ENCODE measurements at places on chromosomes 5 and 9.

DNA sequence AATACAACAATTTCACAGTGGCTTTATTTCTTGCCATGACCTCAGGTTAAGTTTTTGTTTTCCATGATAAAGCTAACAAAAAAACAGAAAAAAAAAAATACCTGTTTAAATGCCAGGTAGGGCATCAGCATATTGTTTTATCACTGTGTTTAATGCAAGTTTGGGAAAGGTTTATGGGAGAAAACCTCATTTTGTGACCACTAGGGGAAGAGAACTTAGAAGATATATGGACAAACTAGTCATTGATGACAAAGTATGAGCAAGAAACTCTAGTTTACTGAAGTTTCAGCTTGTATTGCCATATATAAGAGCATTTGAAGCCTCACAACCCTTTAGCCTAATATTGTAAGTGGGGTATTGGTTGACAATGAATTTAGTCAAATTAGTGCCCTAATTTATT lies 1431.4 kb upstream of the CDH18 start:
- no peak for DNase-seq

DNA sequence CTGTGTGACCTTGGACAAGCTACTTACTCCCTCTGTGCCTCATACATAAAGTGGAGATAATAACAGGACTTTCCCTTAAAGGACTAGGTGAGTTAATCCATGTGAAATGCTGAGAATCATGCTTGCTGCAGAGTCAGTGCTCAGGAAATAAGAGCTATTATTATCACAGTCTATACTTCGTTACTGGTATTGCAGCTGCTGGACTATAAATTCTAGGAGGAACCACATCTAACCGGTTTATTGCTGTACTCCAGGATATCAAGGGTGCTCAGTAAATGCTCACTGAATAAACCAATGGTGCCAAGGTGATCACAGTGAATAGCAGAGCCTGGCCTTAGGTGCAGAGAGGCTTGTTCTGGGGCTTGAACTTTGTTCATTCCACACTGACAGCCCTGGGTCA lies 69.3 kb downstream of the HSPA4 start:
- no peak for DNase-seq

GRCh38 chr5:149466457-149466972 lies 84.7 kb downstream of the CSNK1A1 start:
- no peak for DNase-seq

DNA sequence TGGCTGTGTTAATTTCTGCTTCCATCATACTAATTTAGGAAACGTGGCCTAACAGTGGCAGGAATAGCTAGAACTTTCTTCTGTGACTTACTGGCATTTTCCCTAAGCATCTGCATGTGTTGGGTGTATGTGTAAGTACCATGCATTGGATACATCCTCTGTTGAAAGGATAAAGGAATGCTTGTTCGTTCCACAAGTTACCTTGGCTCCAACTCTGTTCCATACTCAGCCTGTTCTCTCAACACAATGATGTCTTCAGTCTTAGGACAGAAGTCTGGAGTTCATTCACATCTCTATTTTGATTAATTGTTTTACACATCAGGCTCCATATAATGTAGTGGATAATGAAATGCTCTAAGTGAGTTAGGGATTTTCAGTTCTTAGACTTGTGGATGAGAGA lies 190.1 kb upstream of the DMRT1 start:
- DNase-seq: no peak

DNA sequence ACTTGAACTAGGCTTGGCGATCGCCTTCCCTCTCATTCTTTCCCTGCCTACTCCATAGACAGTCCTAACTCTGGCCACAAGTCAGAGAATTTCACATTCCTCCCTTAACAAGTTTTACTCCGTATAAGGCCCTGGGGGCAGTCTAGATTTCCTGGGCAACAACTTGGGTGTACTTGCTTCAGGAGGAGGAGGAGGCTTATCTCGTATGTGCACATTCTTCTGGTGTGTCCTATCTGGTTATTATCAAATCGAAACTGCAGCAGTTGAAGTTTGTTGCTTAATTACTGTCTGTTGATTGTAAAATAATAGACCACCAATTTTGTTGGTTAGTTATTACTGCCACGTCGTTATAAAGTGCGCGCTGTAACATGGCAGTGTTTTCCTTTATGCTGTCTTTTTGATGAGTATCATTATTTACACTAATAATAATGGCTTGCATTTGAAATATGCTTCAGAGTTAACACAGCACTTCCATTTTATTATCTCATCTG lies 42.0 kb downstream of the PIP5K1B start:
- peak; percentile 19 for DNase-seq

GRCh38 chr9:92294297-92294676 lies 790 bp upstream of the IARS1 start:
- DNase-seq: peak; percentile 48

GRCh38 chr5:123937230-123937629 lies 425.3 kb downstream of the CSNK1G3 start:
- DNase-seq: no peak

DNA sequence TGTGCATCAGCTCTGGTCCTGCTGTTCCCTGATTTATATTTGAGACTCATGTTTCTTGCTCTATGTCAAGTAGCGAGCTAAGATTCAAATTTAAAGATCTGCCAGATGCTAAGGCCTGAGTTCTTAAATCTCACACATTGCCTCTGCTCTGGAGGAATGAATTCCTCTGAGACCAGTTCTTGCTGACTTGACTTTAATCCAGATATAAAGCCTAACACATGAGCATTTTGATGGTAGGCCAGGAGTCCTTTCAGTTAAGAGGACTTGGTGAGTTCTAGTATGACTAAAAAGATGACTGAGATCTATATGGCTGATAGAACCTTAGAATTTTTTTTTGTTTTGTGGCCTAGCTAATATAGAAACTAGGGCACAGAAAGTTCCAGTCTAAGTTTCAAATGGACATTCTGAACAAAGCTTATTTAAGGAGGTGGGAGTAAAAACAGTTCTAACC lies 1.3 kb upstream of the INIP start:
- no peak for DNase-seq

DNA sequence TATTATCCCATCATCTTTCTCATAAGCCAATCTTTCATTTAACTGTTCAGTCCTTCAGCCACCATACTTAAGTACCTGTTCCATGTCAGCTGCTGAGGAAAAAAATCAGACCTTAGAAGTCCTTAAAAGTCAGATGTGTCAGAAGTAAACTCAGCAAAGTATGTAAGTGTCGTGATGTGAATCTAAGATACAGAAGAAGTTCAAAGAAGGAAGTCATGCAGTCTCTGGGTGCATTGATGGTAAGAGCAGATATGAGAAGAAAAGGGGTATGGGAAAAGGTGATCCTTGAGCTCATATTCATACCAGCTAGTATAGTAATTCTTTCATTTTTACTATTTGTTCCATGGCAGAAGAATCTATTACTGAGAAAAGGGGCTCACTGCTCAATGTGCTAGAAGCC lies 259.4 kb upstream of the CD180 start:
- DNase-seq: no peak

DNA sequence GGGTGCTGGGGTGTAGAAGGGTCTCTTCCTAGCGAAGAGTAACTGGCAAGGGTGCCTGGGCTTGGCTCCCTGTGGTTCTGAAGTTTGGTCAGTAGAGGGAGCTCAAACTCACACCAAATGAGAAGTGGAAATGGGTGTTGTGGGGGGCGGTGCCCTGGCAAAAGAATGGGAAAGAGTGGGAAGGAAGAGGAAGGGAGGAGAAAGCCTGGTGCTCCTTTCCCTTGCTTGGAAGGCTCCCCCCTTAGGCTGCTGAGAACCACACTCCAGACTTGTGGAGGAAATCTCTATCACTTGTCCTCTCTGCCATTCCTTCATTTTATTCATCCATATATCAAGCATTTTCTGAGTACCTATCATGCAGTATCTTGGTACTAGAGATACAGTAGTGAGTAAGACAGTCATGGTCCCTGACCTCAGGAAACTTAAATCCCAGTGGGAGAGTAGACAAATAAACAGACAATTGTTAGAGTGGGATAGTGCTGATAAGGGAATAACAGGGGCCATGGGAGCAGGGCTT lies 13.0 kb downstream of the SLC4A9 start:
- peak; percentile 88 for DNase-seq

DNA sequence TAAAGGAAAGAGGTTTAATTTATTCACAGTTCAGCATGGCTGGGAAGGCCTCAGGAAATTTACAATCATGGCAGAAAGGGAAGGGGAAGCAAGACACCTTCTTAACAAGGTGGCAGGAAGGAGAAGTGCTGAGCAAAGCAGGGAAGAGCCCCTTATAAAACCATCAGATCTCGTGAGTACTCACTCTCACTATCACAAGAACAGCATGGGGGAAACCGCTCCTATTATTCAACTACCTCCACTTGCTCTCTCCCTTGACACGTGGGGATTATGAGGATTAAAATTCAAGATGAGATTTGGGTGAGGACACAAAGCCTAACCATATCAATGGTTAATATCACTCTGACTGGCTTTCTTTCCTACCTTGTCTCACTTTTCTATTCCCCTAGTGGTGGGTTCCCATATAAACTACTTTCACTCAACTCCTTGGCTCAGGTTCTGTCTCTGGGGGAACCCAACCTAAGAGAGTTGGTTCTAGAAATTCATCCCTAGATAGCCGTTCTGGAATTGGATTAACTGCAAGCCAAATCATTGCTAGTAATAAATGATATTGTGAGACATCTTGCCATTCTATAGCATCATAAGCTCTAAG lies 749.8 kb upstream of the GRAMD2B start:
- no peak for DNase-seq

GRCh38 chr5:87069974-87070608 lies 197.6 kb upstream of the RASA1 start:
- DNase-seq: peak; percentile 29

GRCh38 chr5:124519396-124519795 lies 227.0 kb downstream of the ZNF608 start:
- no peak for DNase-seq

DNA sequence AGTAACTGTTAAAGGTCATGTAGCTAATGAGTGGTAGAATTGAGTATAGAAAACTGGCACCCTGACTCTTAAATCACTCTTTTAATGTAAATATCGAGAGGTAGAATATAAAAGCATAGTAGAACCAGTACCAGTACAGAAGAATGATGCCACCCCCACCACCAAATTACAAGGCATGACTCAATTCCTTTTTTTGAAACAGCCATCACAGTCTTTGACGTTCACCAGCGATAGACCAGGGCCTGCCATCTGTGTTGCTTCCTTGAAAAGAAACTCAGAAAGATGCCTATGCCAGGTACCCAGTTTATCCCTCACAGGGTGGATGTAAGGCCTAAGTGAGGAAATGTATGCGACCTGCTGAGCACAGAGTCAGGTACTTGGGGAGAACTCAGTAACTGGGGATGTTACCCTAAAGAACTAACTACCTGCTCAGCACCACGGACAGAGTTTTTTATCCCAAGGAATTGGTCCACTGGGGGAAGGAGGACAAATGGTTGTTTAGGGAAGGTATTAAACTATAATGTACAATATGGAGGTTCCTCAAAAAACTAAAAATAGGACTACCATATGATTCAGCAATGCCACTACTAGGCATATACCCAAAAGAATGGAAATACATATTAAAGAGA lies 116.5 kb downstream of the BRINP1 start:
- DNase-seq: no peak

GRCh38 chr9:130042885-130043653 lies at the start of gene FNBP1:
Gene FNBP1 (minus strand): TSS chr9:130043189. CDS start chr9:130042975, 214 bp downstream.
- DNase-seq: peak; percentile 93

DNA sequence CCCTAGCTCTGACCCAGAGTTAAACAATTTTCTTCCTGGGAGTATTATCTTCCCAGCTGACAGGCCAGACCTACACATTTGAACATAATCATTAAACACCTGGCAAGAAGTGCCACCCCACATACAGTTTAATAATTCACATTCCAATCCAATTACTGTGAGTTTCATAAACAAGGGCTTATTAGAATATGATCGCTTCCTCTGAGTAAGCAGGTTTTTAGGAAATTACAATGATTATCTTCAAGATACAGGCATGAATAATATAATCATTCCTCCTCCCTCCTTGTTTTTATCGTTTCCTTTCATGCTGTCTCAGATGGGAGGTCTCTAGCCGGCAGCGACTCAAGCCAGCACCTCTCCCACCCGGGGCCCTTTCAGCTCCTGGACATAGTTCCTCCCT lies 15.8 kb upstream of the KIF4B start:
- DNase-seq: no peak

GRCh38 chr9:79639354-79639753 lies 67.6 kb downstream of the TLE4 start:
- DNase-seq: no peak
